Umbilical cord (tissue), 2 donors: ENCODE measurements at places on chromosomes 3 and 15.

DNA sequence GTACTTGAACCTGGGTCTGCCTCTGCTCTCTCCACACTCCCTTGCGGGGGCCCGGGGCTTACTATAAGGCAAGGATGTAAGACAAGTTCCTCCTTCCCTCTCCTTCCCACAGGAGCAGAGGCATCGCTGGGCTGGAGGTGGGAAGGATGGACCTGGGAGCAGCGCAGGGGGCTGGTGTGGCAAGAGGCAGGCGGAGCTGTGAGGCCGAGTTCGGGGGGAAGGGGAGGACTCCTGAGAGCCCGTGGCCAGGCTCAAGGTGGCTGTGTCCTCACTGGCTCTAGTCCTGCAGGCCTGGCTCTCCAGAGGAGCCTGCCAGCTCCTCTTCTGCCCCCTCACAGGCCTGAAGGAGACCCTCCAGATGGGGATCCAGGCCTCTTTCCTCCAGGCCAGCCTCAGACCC is 1.0 kb upstream of the NR2E3 start:
- no peak for DNase-seq

DNA sequence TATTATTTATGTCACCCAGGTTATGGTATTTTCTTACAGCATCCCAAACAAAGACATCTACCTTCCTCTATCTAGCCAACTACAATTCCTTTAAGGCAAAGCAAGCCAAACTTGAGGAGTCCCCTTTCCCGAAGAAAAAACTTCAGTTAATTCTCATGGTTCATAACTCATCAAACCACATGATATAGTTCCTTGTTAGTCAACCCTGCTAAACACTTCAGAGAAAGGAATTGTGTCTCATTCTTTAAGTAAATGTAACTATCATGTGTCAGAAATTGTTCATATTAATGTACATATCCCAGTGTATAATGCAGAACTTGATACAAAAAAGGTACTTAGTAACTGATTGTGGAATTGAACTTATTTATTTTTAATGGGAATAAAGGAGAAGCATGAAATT is 44.4 kb downstream of the ST3GAL6 start:
- DNase-seq = no peak

- no peak for DNase-seq
Observed at GRCh38 chr3:186759231-186759930, 24.0 kb upstream of the EIF4A2 start.

GRCh38 chr3:110126065-110126464 is 788.7 kb upstream of the DPPA4 start:
- DNase-seq = no peak

DNA sequence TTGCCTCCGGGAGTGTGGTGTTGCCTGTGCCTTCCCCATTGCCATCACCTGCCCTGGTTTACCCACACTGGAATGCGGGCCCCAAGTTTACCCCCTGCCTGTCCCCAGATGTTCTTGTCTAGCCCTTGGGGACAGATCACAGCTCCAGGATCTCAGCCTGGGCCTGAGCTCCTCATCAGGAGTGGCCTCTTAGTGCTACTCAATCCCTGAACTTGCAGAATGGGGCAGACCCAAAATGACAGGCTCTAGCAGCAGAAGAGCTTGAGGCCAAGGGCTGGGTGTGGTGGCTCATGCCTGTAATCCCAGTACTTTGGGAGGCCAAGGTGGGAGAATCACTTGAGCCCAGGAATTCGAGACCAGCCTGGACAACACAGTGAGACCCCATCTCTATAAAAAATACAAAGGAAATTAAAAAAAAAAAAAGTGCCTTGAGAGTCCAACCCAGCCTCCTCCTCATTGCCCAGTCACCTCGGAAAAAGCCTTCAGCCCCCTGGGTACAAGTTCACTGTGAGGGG is 3.8 kb downstream of the CHAC1 start:
- no peak for DNase-seq

- DNase-seq = no peak
Observed at GRCh38 chr3:146865175-146865755, 260.1 kb upstream of the PLSCR5 start.

DNA sequence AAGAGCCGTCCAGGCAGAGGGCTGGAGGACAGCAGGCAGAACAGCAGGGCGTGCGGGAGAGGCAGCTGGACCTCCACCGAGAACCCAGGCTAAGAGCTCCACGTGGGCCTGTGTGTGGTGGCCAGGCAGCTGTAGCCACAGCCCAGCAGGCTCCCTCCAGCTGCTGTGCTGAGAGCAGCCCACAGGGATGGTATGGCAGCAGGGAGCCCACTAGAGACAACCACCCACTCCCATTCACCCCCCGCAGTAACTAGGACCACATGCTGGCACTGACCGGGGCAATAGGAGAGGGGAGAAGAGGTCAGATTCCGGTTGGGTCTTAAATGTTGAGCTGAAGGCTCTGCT is 25.6 kb upstream of the MUSTN1 start:
- DNase-seq = no peak

- DNase-seq = no peak
Observed at GRCh38 chr3:18264361-18264760, 160.8 kb downstream of the SATB1 start.
